ENCODE measurements at places on chromosomes 7 and 10. TPM values are rescaled to one million over a fixed set of nuclear protein-coding genes. Genes with fewer than 3 reads are reported as not detected.
A peak's percentile ranks its signal among the peaks of the same experiment; 100 is the strongest.

DNA sequence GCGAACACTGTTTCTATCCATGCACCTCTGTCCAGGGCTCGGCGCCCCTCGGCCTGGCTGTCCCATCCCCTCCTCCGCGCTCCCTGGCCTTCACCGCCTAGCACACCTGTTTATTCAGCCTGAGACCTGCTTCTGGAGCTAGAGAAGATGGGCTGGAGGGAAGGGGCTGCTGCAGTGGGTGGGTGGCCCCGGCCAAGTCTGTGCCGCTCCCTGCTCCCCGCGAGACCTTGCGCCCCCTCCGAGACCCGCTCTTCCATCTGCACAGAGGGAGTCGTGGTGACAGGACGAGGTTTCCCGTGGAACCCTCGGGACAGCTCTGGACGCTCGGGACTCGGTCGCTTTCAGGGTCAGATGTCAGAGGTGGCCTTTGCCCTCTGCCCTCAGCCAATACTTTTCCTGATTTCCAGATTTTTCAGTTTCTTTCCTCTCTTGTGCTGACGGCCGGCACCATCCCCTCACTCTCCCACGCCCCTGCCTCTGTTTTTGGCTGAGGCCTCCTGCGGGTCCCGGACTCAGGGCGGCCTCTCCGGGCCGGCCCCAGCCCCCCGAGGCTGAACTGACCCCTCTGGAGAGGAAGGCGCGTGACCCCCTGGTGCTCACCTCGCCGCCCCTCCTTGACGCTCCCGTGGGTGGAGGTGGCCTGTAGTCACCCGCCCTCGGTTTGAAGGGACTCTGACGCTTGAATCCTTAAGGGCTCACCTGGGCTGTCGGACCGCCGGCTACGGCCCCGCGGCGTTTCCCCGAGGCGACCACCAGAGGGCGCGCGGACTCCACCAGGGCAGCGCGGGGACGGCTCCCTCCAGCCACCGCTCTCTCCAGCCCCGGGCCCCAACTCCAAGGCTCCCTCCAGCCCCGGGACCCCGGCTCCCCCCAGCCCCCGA, 15.6 kb downstream of the SHH start:
- no peaks in the 10 kb centered on the region for H3K27me3 ChIP-seq
- H3K27ac ChIP-seq = peak overlapping the region; percentile 52
- DNase-seq = peak; percentile 78
- no peaks in the 10 kb centered on the region for H3K4me1 ChIP-seq

CRHR2 gene
- total RNA-seq = not detected

DNA sequence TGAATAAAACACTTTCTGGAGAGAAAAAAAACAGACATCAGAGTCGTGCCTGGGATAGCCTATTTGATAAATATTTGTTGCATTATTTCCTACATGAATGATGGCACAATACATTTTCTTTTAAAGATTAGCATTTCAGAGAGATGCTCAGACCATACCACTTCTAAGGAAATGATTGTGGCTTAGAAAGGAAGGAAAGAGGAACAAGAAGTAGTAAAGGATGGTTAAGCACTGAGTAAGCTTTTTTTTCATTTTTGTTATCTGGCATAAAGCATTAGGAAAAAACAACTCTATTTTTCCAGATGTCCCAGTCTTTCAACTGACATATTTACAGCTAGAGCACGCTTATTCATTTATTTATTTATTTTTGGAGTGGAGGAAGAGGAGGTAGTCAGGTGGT, 258.8 kb upstream of the TEX47 start:
- no peak overlapping the region for H3K27ac ChIP-seq
- H3K4me3 ChIP-seq = no peak overlapping the region
- DNase-seq = no peak
- H3K27me3 ChIP-seq = no peaks in the 10 kb centered on the region

DNA sequence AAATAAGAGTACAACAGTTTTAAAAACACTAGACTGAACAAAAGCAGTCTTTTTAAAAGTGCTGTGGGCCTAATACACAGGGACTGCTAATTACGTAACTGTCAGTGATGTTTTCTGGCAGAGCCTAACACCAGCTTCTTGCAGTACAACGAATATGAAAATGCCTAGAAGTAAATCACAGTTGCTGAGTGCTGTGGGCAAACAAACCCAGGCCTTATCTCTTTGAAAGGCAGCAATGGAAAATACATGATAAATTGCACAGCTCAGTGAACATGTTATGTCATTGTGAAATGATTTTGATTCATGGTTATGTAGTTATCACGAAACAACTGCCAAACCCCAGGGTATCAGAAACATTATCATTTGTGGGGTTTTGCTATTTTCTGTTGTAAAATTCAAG, 428.4 kb downstream of the GFRA1 start:
- H3K27ac ChIP-seq = no peak overlapping the region
- H3K4me3 ChIP-seq = no peak overlapping the region
- no peaks in the 10 kb centered on the region for H3K4me1 ChIP-seq
- no peaks in the 10 kb centered on the region for H3K36me3 ChIP-seq
- H3K27me3 ChIP-seq = no peaks in the 10 kb centered on the region

TUBB8 gene
- total RNA-seq = not detected

- no peaks in the 10 kb centered on the region for H3K4me1 ChIP-seq
- H3K36me3 ChIP-seq = no peaks in the 10 kb centered on the region
- DNase-seq = no peak
- H3K27me3 ChIP-seq = no peaks in the 10 kb centered on the region
- no peak overlapping the region for H3K27ac ChIP-seq
Observed at GRCh38 chr10:129880191-129880870, 83.7 kb downstream of the EBF3 start.

DNA sequence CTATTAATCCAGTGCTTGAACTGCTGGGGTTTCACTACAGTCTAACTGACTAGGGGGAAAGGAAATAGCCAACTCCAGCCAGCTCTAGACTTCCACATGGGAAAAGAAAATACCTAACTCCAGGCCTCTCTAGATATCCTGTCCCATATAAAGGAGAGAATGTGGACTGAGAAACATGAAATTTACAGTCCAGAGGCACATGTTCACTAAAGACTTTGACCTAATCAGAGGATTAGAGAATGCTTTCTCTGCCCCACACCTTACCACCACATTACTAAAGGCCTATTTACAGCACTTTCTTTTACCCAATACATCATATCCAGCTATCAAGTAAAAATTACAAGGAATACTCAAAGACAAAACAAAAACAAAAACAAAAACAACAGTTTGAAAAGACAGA, 164.2 kb downstream of the PCLO start:
- no peak overlapping the region for H3K4me3 ChIP-seq
- no peaks in the 10 kb centered on the region for H3K36me3 ChIP-seq
- H3K27me3 ChIP-seq = no peaks in the 10 kb centered on the region
- no peak overlapping the region for H3K27ac ChIP-seq
- DNase-seq = no peak

DNA sequence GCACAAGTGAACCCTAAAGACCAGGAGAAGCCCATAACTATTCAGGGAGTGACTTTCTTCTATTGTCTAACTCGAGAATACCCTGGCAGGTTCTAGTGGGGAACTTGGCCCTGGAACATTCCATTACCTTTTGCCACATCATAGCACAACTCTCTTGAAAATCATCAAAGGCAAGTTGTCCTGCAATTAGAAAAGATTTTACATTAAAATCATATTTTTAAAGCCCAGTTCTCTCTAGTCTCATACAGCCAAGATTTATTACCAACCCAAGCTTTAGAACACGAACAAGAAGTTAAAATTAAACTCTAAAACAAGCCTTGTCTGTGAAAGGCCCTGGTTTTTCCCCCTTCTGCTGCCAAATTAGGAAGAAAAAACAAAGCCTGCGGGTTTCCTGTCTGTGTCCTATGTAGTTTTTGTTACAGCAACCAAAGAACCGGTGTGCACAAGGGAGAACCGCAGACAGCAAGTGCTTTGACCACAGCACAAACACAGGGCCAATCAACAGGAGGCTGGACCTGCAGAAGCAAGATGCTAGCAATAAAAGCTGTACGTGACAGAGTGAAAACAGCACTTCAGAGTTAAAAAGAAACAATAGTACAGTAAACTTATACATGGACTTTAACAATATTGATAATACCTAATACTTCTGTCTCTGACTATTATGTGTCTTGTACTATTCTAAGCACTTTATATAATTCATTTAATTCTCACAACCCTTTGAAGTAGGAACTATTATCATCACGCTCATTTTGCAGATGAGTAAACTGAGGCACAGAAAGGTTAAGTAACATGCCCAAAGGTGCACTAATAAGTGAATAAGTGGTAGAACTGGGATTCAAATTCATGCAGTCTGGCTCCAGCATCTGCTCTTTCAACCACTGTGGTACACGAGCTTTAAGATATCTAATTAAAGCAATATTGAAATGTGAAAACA, 65.8 kb downstream of the STK17A start:
- DNase-seq = no peak
- peaks cover 5% of the 10 kb centered on the region for H3K4me1 ChIP-seq
- no peak overlapping the region for H3K4me3 ChIP-seq
- peaks cover 5% of the 10 kb centered on the region for H3K36me3 ChIP-seq
- peak overlapping the region; percentile 47 for H3K27ac ChIP-seq

SEMA3D gene
- 0.32 TPM for total RNA-seq

GRCh38 chr7:152523916-152524315, 88.1 kb upstream of the KMT2C start:
- H3K4me1 ChIP-seq = peaks cover 11% of the 10 kb centered on the region
- no peak overlapping the region for H3K4me3 ChIP-seq

DNA sequence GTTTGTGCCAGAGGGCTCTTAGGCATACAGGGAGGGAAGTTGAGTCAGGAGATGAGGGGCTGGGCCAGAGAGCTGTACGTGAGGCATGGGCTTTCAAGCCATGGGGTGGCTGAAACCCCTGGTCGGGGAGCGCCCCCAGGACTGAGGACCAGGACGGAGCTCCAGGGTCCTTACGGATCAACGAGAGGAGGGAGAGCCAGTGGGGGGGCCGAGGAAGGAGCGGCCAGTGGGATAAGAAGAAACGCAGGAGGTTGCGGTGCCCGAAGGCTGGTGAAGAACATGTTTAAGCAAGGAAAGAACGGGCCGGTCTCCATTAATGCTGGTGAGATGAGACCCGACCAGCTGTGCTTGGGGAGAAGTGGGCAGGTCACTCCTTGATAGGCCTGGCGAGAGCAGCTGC, 43.6 kb upstream of the BHLHA15 start:
- peaks cover 28% of the 10 kb centered on the region for H3K4me1 ChIP-seq
- no peaks in the 10 kb centered on the region for H3K27me3 ChIP-seq
- DNase-seq = no peak
- no peak overlapping the region for H3K4me3 ChIP-seq
- no peak overlapping the region for H3K27ac ChIP-seq

CACNA2D1 gene
- 3.3 TPM for total RNA-seq

DNA sequence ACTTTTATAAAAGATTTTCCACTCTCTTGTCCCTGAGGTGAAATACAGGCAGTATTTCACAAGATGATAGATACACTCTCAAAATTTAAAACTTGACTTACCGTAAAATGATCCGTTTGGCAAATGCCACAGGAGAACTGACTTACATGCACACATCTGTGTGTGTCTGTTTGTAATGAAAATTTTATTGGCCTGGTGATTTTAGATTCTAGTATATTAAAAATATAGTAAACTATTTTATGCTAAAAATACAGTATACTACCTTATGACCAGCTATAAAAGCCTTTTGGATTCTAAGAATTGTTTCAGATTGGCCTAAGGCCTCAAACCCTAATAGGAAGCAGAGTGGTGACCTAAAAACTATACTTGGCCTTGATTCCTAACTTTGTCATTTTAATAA, 362.7 kb downstream of the IPMK start:
- no peaks in the 10 kb centered on the region for H3K36me3 ChIP-seq
- no peak overlapping the region for H3K27ac ChIP-seq
- no peak for DNase-seq
- H3K27me3 ChIP-seq = no peaks in the 10 kb centered on the region
- H3K4me1 ChIP-seq = no peaks in the 10 kb centered on the region

CHN2 gene
- 48.0 TPM for total RNA-seq

UBE2H gene
- total RNA-seq = 36.2 TPM

All from right lobe of liver (tissue), 6 donors.